ENCODE measurements at places on chromosomes 4 and X.

DNA sequence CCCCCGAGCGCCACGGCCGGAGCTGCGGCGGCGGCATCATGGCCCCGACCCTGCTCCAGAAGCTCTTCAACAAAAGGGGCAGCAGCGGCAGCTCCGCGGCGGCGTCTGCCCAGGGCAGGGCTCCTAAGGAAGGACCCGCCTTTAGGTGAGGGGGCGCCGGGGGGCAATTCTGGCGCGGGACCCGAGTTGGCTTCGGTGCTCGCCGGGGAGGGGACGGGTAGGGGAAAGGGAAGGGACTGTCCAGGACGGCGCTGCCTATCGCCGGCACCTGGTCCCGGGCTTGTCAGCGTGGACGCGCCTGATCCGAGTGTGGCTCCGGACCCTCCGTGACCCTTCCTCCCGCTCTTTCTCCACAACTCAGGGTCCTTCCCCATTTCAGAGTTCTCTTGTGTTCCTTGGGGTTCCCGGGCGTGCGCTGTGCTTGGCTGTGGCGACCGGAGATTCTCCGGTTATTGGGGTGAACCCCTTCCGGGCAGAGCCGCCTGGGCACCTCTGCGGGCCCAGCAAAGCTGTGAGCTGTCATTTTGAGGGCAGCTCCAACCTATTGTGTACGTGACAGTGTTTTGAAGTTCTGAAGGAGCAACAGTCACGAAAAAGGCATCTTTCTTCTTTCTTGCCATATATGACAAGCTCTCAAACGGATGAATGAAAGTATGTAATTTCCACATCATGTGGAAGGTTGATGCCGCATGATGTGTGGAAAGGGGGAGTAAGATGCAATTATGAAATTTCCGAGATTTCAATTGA, 522 bp downstream of the FNIP2 start:
- DNase-seq, result no peak

DNA sequence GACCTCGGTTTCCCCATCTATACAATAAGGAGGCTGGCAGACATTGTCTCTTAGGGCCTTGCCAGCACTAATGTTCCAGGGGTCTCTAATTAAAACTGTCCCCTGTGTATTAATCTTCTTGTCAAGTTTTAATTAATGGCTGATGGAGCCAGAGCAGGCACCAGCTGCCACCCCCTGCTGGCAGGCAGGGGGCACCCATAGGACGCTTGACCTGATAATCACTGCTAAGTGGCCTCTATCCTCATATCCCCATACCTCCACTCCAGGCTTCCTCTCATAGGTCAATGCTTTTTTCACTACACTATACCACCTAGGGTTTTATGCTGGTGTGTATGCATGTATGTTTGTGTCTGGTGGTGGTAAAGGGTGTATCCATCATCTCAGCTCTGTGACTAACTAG, 89.4 kb downstream of the EFNB1 start:
- DNase-seq, result no peak

GRCh38 chr4:137448402-137448801, 83.9 kb downstream of the PCDH18 start:
- DNase-seq, result no peak

DNA sequence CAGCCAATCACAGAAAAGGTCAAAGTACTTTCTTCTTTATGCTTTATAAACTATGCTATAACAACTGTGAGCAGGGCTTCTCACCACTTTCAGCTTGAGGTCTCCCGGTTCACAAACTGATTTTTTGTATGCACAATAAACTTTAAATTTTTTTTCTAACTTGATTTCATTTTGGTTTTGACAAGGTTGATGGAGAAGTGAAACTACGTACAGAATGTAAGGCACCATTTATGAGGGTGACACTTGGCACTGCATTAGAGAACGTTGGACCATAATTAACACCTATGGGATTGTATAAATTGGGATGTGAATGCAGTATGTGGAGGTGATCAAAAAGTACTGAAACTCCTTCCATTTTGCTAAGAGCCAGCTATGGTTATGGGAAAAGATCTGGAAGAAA, 857.9 kb upstream of the HTR2C start:
- no peak for DNase-seq

- no peak for DNase-seq
Observed at GRCh38 chr4:24768006-24768405, 27.4 kb upstream of the SOD3 start.

- no peak for DNase-seq
Observed at GRCh38 chr4:104235967-104236366, 258.7 kb downstream of the CXXC4 start.

Data from AG04449 (cell line).